ENCODE measurements at places on chromosomes 6 and 20. TPM values are rescaled to one million over a fixed set of nuclear protein-coding genes. Genes with fewer than 3 reads are reported as not detected.

DNA sequence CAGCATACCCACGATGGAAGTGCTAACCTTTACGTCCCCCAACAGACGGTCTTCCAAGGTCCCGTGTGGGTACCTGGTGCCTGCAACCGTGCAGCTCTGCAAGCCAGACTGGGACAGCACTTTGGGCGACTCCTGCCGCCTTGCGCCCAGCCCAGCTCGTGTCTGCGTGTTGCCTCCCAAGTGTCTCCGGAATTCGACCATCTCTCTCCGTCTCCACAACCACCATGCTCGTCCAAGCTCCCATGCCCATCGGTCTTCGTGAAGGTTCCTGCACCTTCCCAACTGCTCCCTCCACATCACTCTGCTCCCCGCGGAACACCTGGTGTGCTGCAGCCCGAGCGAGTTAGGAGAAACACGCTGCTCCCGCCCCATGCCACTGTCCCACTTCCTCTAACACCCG lies 173.2 kb upstream of the AFDN start:
- H3K27me3 ChIP-seq = no peaks in the 10 kb centered on the region
- H3K4me3 ChIP-seq = no peak overlapping the region
- DNase-seq = no peak
- H3K4me1 ChIP-seq = no peaks in the 10 kb centered on the region
- H3K27ac ChIP-seq = no peak overlapping the region
- H3K36me3 ChIP-seq = no peaks in the 10 kb centered on the region

DNA sequence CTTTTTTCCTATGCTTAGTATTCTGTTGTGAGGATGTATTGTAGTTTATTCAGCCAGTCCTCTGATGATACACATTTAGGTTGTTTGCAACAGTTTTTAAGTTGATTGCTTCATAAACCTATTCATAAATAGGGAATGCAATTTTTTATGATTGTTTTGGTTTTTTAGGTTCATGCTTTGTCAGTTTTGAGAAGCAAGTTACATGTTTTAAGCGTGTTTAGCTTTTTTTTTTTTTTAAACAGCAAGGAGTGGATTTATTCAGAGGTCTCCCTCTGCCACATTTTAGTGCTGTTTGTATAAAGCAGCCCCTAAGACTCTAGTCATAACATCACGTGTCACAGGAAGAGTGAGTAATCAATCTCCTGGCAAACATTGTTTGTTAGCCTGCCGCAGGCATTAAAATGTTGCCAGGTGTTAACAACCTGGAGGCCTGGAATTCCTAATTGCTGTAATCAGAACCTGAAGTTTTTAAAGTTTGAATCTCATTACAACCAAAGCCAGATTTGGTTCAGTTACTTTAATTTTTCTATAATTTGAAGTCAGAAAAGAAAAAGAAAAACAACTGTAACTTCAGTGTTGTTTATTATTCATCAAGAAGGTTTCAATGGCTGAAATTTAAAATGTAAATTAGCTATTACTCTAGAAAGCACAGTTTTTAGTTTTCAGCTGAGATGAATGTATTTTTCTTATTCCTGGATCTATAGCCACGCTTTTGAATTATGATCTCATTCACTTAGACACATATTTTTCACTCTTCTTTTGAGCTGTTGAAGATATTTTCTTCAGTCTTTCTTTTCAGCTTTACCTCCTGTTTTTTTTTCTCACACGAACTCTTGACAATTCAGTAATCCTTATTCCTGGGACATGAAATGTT lies 59.2 kb downstream of the KCNS1 start:
- no peaks in the 10 kb centered on the region for H3K27me3 ChIP-seq
- no peak for DNase-seq
- no peak overlapping the region for H3K4me3 ChIP-seq
- H3K4me1 ChIP-seq = peaks cover 37% of the 10 kb centered on the region
- no peak overlapping the region for H3K27ac ChIP-seq

DNA sequence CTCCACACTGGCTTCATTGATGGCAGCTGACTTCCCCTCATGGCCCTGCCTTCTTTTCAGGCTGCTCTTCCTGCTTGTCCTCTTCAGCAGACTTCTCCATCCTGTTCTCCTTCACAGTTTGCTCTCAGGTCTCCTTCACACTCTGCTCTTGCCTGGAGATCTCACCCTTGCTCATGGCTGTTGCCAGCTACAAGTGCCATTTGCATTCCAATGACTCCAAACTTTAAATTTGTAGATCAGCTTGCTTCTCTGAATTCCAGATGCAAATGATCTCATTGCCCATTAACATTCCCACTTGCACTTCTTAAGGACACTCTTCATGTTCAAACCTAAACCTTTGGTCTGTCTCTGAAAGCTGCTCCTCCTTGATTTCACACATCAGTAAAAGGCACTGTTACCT lies 343.0 kb downstream of the QKI start:
- H3K27ac ChIP-seq = no peak overlapping the region
- no peak overlapping the region for H3K4me3 ChIP-seq
- no peaks in the 10 kb centered on the region for H3K36me3 ChIP-seq
- no peaks in the 10 kb centered on the region for H3K4me1 ChIP-seq
- DNase-seq = no peak
- H3K27me3 ChIP-seq = no peaks in the 10 kb centered on the region

GRCh38 chr6:24355393-24355792 lies 2.5 kb downstream of the DCDC2 start:
- H3K4me3 ChIP-seq = no peak overlapping the region
- H3K27me3 ChIP-seq = no peaks in the 10 kb centered on the region
- H3K36me3 ChIP-seq = no peaks in the 10 kb centered on the region
- H3K4me1 ChIP-seq = peaks cover 22% of the 10 kb centered on the region
- no peak for DNase-seq

DNA sequence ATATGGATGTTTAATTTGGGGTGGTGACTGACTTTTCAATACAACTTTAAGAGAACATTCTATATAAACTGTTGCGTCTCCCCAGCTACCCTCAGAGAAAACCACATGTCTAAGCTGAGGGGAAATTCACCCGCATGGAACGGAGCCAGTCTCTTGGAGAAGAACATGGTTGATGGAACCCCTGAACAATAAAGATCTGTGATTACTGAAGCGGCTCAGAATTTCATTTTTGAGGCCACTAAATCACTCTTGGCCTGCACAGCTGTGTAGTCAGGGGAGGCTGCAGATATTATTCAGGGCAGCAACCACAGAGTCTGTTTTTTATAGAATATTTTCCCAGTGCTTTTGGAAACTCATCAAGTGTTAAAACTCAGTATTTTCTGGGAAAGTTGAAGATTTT lies 73.8 kb downstream of the EYA4 start:
- H3K4me1 ChIP-seq = no peaks in the 10 kb centered on the region
- no peaks in the 10 kb centered on the region for H3K36me3 ChIP-seq
- H3K27me3 ChIP-seq = no peaks in the 10 kb centered on the region
- no peak for DNase-seq
- H3K27ac ChIP-seq = no peak overlapping the region

GRCh38 chr20:48794360-48794759 lies 33.4 kb downstream of the PREX1 start:
- no peaks in the 10 kb centered on the region for H3K27me3 ChIP-seq
- DNase-seq = no peak
- H3K27ac ChIP-seq = no peak overlapping the region
- no peak overlapping the region for H3K4me3 ChIP-seq
- H3K36me3 ChIP-seq = no peaks in the 10 kb centered on the region

DNA sequence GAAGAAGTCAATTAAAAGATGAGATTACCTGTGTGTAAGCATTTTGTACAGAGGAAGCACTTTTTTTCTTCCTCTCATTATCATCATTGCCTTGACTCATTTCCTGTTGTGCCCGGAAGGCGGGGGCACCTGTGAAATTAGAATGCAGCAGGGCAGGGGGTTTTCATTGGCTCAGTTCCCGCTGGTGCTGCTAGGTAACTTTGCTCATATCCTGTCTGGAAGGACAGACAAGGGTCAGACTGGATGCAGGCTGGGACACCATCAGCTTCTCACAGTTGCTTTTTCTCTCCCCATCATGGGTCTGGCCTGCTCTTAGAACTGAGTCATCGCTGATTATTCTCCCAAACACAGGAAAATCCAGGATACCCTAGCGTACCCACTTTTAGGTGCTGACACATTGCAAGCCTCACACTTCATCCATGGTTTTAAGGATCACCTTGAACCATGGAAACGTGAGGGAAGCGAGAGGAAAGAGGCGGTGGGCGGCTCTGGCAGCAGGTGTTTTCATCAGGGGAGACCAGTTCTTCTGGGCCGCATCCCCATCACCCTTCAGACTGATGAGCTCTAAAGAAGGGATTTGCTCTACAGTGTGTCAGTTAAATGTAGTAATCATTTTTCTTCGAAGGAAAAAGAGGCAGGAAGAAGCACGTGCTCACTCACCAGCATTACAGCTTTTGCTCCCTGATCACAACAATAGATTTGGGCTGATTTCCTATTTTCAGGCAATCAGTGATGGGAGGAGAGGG lies 195.7 kb upstream of the SASH1 start:
- H3K4me3 ChIP-seq = no peak overlapping the region
- no peak for DNase-seq

- peak overlapping the region; percentile 12 for H3K4me3 ChIP-seq
- no peaks in the 10 kb centered on the region for H3K27me3 ChIP-seq
- H3K27ac ChIP-seq = peak overlapping the region; percentile 92
- peaks cover 80% of the 10 kb centered on the region for H3K4me1 ChIP-seq
- DNase-seq = no peak
Observed at GRCh38 chr6:35019831-35020230, 121.3 kb downstream of the TCP11 start.

UNC5CL gene
- 0.25 TPM for total RNA-seq

NOX3 gene
- not detected for total RNA-seq

All from vagina (tissue), 2 donors.